ENCODE measurements at places on chromosomes 1 and 21.

DNA sequence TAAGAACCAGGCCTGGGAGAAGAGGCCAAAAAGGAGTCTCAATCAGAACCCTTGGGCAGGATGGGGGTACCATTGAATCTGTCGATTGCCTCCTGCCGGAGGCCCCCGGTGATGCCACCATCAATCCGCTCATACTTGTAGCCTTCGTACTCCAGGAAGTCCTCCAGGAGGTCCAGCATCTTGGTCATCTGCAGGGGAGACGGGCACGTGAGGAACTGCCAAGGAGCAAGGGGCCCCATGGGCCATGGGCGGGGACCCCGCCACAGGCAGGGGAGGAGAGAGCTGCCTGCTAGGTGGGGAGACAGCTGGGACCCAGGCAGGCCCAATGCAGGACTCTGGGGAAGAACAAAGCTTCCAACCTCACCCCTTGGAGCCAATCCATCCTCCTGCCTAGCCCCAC is 48.6 kb downstream of the CHD5 start:
- no peak for DNase-seq

GRCh38 chr1:147769106-147769505 is 8.7 kb upstream of the GJA5 start:
- no peak for DNase-seq

DNA sequence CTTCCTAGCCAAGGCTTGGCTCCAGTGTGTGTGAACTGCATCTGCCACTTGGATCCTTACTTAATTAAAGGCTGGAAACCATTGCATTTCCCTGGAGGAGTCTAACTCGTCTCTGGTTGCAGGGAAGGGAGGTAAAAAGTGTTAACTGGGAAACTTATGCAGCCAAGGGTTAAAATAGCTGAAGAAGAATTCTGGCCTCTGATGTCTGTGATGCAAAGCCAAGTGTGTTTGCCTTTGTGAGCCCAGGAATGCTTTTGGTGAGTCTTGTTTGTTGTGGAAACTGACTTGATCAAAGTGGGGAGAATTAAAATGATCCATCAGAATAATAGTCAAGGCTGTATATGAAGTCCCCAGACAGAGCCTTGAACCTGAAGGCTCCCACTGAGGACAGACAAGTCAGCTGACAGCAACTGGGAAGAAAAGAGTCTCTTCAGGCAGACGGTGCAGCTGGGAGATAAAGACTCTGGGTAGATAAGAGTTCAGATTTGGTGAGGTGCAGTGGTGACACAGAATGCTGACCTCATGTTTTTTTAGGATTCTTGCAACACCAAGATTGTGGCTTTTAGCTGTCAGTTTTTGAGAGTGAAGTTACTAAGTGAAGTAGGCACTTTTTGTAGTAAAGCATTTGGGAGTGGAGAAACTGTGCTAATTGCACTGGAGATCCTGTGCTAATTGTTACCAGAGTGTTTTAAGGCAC is 59.5 kb upstream of the WLS start:
- DNase-seq, result no peak

DNA sequence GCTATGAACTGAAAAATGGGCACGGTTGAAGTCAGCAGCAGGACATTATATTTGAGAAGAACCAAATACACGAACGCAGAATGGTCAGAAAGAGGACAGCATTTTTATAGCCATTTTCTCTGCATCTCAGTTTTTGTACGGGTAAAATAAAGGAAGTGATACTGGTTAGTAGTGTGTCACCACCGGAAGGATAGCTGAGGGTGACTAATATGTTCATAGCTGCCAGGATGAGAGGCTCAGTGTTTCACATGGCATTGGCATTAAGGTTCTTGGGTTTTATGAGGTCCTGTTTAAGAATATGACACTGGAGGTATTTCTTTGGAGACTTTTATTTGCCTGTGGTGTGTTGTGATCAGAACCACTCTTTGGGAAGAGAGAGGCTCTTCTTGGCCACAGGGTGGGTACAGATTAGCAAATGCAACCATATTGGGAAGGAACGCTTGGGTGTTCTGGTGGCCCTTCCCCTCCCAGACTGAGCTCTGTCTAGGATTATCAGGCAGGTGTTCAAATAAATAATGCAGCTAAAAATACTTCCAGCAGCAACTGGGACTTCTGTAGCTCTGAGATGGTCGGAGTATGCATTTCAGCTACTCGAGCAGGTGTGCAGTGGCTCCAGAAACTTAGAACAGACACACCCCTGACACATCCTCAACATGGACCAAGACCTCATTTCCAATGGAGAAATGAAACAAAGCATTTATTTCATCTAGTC is 158.2 kb downstream of the PBX1 start:
- DNase-seq, result no peak

DNA sequence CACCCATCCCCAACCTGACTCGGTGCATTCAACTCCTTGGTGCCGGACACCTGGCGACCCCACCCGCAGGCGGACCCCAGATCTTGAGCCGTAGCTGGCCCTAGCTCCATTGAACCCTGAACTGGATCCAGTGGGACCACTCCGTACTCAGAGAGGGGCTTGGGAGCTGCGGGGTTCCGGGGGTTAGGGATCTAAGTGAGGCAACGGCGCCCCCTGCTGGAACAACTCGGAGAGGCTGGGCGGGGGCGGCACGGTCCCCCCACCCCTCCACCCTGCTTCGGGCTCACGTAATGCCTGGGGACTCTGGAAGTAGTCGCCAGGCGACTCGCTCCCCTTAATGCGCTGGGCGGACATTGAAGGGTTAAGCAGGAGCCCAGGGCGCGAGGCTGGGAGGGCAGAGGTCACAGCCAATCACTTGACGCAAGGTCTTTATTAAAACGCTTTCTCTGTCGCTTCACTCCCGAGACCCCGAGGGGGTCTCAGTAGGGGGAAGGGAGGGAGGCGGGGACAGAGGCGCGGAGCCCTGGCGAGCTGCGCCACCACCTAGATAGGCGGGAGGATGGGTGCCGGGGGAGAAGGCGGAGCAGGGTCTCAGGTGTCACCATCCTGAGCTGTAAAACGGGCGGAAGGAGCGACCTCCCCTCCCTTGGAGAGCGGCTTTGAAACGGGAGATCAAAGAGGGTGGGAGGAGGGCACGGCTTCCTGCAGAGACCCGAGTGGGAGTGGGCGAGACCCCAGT is 704 bp upstream of the CRABP2 start:
- peak; percentile 74 for DNase-seq

DNA sequence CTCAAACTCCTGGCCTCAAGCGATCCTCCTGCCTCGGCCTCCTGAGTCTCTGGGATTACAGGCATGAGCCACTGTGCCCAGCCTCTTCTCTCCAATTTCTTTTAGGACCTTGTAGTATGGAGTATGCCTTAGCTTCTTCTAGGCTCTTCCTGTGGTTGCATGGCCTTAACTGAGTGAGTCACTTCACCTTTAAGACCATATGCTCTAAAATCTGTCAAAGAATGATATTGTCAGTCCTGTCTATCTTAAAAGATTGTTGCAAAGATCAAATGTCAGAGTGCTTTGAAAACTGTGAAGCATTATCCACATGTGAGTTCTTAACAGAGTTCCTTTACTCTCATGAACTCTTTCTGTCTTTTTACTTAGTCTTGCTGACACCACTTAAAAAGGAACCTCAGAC is 37.2 kb downstream of the ATP2B4 start:
- no peak for DNase-seq
